ENCODE measurements at places on chromosomes 2 and 18. TPM values are rescaled to one million over a fixed set of nuclear protein-coding genes. Genes with fewer than 3 reads are reported as not detected.
A peak's percentile ranks its signal among the peaks of the same experiment; 100 is the strongest.

FNDC4 gene
- total RNA-seq = 118 TPM

PAIP2B gene
- total RNA-seq = 19.8 TPM

EN1 gene
- not detected for total RNA-seq

MDH1 gene
- 98.0 TPM for total RNA-seq

CNGA3 gene
- not detected for total RNA-seq

- H3K27ac ChIP-seq = no peak overlapping the region
- H3K27me3 ChIP-seq = no peaks in the 10 kb centered on the region
- no peaks in the 10 kb centered on the region for H3K4me1 ChIP-seq
- no peak for DNase-seq
- peak overlapping the region; percentile 88 for H3K4me3 ChIP-seq
These were observed 467 bp upstream of the WDR35 start for GRCh38 chr2:19990416-19990728.

DNA sequence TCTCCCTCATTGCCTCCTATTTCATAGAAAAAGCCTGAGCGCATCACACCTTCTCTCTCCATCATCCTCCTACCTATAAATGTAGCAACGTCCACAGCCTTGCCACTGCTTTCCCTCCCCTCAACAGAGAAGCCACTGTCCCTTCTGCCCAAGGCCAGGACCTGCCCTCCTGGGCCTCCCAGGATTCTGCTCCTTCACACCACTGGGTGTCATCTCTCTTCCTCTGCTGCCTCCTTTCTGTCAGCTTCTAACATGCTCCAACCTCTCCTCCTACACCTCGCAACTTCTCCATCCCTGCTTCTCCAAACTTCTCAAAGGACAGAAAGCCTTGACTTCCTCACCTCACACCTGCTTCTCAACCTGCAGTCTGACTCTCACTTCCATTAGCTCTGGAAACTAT is 21.2 kb upstream of the ME2 start:
- no peak for DNase-seq
- H3K4me3 ChIP-seq = no peak overlapping the region
- H3K4me1 ChIP-seq = peaks cover 6% of the 10 kb centered on the region
- no peak overlapping the region for H3K27ac ChIP-seq

- no peaks in the 10 kb centered on the region for H3K4me1 ChIP-seq
- H3K36me3 ChIP-seq = no peaks in the 10 kb centered on the region
- peak overlapping the region; percentile 98 for H3K27ac ChIP-seq
These were observed 211.1 kb downstream of the ALPK2 start for GRCh38 chr18:58417752-58418151.

DNA sequence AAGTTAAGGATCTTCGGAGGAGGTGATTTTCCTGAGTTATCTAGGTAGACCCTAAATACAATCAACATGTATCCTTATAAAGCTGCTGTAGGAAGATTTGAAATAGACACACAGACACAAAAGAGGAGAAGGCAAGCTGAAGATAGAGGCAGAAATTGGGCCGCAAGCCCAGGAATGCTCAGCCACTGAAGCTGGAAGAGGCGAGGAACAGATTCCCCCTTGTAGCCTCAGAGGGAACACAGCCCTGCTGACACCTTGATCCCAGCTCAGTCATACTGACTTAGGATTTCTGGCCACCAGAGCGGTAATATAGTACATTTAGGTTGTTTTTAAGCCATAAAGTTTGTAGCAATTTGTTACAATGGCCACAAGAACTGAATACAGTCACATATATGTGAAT is 90.9 kb downstream of the ETAA1 start:
- DNase-seq = no peak
- no peak overlapping the region for H3K4me3 ChIP-seq
- no peak overlapping the region for H3K27ac ChIP-seq

DNA sequence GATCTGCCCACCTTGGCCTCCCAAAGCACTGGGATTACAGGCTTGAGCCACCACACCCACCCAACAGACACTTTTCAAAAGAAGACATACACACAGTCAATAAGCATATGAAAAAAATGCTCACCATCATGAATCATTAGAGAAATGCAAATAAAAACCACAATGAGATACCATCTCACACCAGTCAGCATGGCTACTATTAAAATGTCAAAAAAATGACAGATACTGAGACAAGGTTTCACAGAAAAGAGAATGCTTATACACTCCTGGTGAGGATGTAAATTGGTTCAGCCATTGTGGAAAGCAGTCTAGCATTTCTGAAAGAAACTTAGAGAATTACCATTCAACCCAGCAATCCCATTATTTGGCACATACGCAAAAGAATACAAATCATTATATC is 1947.2 kb downstream of the SUCLG1 start:
- no peaks in the 10 kb centered on the region for H3K27me3 ChIP-seq
- DNase-seq = no peak
- H3K36me3 ChIP-seq = no peaks in the 10 kb centered on the region
- no peak overlapping the region for H3K27ac ChIP-seq
- no peak overlapping the region for H3K4me3 ChIP-seq

DNA sequence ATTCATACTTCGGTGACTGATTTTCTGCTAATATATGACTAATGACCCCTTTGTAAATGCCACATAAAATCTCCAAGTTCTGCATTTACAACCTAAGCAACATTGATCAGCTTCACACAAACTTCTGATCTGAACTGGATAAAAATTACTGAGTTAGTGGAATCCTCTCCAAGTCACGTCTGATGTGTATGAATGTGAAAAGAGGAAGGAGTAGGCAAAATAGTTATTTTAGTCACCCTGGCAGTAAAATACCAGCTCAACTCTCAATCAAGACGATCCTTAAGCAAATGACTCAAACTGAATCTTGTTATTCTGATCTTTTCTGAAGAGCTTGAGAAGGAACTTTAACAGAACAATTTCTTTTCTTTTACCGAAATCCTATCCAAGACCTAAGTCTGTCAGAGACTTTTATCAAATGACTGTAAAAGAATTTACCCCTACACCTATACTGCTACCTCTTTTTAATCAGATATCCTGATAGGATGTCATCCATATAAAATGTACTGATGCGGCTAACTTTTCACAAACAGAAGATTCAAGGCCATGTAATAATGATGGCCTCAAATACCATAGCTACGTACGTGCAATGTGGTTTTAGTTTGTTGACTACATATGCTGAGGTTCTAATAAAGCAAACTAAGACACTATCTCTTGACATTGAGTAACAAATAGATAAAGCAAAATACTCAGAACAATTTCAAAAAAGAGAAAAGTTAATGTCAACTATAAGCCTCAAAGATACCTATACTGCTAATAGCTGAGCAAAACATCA is 23.7 kb downstream of the CUL3 start:
- H3K27ac ChIP-seq = no peak overlapping the region
- DNase-seq = no peak
- H3K4me1 ChIP-seq = no peaks in the 10 kb centered on the region

DNA sequence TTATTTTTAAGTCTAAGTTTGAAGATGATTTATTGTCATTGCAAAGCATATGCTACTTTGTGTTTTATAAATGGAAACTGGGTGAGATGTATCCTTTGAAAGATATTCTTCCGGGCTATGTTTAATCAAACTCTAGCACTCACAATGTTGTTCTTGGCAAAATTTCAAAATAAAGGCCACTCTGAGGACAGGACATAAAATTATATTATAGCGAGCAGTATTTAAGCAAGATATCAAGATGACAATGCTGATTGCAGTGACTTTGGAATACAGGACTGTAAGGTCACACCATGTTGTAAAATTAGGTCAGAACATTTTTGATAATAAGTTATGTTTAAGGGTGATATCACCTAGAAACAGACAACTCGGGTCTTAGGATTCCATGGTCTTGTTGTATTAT is 14.2 kb downstream of the RPRM start:
- no peak overlapping the region for H3K27ac ChIP-seq
- no peaks in the 10 kb centered on the region for H3K36me3 ChIP-seq
- H3K4me3 ChIP-seq = no peak overlapping the region
- H3K27me3 ChIP-seq = no peaks in the 10 kb centered on the region
- no peaks in the 10 kb centered on the region for H3K4me1 ChIP-seq

GRCh38 chr2:84175340-84175739 is 283.7 kb downstream of the SUCLG1 start:
- H3K4me3 ChIP-seq = no peak overlapping the region
- no peaks in the 10 kb centered on the region for H3K4me1 ChIP-seq
- no peaks in the 10 kb centered on the region for H3K27me3 ChIP-seq
- H3K36me3 ChIP-seq = no peaks in the 10 kb centered on the region
- H3K27ac ChIP-seq = no peak overlapping the region
- no peak for DNase-seq

GRCh38 chr2:28710545-28710944 is 41.1 kb upstream of the PPP1CB start:
- H3K27ac ChIP-seq = no peak overlapping the region
- no peaks in the 10 kb centered on the region for H3K27me3 ChIP-seq
- H3K4me1 ChIP-seq = peaks cover 8% of the 10 kb centered on the region
- H3K36me3 ChIP-seq = no peaks in the 10 kb centered on the region

Measured in right lobe of liver (tissue), 6 donors.